ENCODE measurements at places on chromosomes 5 and 9.

DNA sequence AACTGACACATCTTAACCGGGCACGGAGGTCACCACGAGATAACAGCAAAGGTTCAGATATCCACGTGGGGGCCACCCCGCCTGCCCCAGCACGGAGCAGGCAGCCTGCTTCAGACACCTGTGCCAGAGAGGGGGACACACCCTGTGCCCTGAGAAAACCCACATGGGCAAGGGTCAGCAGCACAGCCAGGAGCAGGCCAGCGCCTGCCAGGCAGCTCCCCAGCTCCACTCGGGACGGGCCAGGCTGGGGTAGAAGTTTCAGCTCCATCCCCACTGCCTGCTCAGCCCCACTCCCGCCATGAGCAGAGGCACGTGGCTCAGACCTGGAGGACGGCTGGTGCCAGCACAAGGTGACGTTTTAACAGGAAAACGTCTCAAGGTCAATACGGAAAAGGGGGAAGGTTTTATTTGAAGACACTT, 22.2 kb downstream of the SLC12A7 start:
- no peak for DNase-seq

DNA sequence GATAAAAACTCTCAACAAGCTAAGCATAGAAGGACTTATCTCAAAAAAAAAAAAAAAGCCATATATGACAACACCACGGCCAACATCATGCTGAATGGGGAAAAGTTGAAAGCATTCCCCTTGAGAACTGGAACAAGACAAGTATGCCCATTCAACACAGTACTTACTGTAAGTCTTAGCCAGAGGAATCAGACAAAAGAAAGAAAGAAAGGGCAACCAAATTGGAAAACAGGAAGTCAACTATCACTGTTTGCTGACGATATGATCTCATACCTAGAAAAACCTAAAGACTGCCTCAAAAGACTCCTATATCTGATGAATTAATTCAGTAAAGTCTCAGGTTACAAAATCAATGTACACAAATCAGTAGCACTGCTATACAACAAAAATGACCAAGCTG, 24.6 kb upstream of the PTGER4 start:
- no peak for DNase-seq

DNA sequence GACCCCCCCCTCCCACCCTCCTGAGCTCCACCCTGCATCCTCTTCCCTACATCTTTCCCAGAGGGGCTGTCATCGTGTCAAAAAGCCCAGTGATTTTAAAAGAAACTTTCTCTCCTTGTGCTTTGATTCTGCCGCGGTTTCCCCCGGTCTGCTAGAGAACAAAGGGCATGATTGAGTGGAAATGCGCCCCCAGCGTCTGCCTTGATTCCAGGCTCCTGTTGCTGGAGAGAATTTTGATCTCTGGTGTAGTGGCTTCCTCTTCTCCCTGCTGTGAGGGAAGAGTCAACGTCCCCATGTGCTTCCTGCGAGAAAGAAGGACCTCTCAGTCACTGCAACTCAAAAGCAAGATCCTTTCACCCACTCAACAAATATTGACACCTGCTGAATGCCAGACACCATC, 61.9 kb upstream of the RAPGEF1 start:
- DNase-seq, result no peak

DNA sequence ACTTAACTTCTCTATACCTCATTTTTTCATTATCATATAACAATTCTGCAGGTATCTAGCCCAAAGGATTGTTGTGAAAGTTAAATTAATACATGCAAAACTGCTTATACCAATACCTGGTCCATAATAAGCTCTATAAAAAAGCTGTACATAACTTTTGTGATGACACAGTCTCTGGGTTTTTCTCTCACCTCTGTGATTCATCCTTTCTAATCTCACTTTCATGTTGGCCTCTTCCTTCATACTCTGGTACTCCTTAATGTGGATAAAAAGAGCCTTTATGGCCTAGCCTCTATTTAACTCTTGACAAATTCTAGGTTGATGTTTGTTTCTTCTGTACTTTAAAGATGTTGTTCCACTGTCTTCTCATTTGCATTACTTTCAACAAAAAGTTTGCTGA, 162.9 kb upstream of the ACOT12 start:
- DNase-seq, result no peak

DNA sequence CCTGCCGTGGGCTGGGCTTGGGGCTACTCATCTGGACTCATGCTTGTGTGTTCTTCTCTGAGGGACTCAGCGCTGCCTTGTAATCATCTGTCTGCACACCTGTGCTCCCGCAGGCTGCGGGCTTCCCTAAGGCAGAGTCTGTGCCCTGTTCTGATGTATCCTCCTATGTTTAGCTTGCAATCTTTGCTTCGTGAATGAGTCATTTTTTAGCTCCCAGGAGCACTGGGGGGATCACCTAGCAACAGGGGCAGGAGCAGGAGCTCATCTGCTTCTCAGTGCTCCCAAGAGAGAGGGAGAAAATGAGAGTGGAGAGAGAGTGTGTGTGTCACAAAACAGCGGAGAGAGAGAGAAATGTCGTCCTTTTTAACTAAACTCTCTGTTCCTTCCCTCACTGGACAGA, 202.4 kb upstream of the ZNF618 start:
- DNase-seq, result peak; percentile 77

GRCh38 chr5:178153530-178154340, at the start of gene NHP2:
TSS of gene NHP2 (minus strand) at chr5:178153885. CDS start at chr5:178153817, 68 bp downstream.
- peak; percentile 98 for DNase-seq

GRCh38 chr5:167699432-167699831, 592.0 kb upstream of the WWC1 start:
- peak; percentile 100 for DNase-seq

DNA sequence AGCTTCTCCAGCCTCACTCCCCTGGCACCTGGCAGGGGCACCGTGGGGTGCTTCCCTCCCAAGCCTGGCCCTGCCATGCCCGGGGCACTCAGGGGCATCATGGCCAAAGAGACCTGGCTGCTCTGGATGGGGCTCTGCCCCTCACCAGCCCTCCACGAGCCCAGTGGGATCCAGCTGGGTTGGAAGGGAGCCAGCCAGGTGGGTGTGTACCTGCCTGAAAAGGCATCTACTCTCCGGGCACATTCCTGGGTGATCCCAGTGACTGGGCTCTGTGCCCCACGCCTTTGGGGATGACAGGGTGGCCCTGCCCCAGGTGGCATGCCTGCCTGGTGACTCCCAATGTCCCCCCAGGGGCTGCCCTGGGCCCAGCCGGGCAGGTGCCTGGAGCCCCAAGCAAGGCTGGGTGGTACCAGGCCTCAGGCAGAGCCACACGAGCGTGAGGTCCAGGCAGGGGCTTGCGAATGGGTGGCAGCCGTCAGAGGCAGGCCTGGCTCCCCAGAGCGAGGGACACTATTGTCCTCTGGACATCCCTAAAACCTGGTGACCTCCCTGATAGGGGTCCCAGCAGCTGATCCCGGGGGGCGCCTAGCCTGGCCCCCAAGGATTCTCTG, 777 bp downstream of the GPSM1 start:
- no peak for DNase-seq

- DNase-seq, result peak; percentile 79
Observed at GRCh38 chr9:131020388-131020787, 11.4 kb downstream of the LAMC3 start.

DNA sequence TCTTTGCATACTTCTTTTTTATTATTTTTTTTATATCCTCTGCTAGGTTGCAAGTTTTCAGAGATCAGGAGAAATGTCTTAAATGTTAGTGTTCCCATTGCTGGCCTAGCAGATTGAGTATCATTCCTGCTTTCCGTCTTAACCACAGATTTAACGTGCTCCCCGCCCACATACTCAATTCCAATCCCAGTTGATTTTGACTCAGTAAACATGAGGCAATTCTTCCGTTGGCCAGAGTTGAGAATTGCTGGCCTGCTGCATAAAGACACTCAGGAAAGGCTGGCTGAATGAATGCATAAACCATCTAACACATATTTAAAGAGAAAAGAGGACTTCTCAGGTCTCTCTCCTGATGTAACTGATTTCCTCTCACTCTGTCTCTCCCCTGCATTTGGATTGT, 46.8 kb upstream of the PLPP6 start:
- peak; percentile 40 for DNase-seq

DNA sequence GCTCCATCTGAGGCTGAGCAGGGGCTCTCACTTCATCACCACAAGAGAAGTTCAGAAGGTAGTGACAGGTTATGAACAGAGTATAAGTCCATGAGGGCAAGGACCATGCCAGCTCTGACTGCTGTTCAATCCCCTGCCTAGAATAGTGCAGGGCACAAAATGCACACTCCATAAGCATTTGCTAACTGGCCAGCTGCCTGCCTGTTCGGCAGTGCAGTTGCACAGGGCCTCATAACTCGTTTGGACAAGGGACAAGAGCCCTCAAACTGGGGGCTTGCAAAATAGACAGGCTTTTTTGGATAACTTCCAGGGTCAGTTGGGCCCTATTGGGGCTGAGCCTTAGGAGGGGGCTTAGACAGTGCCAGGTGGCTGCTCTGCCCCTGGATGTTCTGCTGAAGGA, 21.1 kb downstream of the SPARC start:
- DNase-seq, result no peak

DNA sequence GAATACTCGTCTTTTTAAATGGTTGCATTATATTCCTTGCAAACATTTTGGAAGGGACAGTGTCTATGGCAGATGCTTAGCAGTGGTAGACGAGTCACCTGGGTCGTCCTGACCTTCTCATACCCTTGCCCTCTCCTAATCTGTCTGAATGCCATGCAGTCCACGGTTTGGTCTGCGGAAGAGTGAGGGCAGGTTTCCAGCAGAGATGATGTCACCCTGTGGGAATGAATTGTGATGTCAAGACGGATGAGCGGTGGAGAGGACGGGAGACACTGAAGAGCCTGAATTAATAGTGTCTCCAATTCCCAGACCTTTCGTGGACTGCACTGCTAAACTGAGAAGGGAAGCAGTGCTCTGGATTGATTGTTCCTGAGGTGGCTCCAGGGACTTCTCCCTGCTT, 329.0 kb upstream of the PANK3 start:
- peak; percentile 74 for DNase-seq

DNA sequence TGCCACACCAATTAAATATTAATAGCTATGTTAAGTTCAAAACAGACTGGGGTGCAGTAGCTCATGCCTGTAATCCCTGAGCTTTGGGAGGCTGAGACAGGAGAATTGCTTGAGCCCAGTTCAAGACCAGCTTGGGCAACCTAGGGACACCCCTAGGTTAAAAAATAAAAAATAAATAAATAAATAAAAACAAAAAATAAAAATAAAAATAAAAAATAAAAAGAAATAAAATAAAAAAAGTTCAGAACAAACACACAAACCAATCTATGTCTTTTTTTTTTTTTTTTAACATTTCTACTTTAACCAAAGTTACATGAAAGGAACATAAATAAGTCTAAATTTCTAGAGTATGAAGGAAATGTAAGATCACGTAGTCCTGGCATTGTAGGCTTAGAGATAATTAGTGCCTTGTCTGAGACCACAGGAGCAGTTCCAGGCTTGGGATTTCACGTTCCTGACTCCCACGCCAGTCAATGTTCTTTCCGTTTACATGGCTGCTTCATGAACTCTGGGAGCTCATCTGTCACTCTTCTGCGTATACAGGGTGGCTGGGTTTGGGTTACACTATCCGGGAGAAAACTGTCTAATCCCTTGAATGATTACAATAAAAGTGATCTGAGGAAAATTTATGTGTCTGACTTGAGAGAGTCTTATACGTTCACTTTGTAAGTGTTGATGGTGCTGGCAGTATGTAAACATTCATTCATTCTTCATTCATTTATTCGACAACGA, 85.2 kb downstream of the KIAA1958 start:
- no peak for DNase-seq

DNA sequence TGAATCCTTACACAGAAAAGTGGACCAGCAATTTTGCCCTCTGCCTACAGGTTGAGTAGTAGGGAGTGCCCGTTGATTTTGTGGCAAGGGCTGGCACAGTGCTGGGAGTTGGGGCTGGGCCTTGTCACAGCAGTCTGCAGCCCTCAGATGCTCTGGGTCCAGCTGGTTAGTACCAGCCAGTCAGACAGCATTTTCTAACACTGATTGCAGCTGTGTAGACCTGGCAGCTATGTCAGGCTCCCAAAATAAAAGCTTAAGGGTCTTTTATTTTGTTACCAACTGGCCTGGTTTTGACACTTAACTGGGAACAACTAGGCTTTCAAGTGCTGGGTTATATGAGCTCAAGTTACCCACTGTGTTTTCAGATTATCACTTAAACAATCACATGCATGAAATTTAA, 57.7 kb downstream of the MAT2B start:
- DNase-seq, result no peak

GRCh38 chr5:94870511-94871183, 252.2 kb downstream of the SLF1 start:
- DNase-seq, result no peak

GRCh38 chr5:141944076-141944475, 13.9 kb downstream of the PCDH12 start:
- DNase-seq, result no peak

DNA sequence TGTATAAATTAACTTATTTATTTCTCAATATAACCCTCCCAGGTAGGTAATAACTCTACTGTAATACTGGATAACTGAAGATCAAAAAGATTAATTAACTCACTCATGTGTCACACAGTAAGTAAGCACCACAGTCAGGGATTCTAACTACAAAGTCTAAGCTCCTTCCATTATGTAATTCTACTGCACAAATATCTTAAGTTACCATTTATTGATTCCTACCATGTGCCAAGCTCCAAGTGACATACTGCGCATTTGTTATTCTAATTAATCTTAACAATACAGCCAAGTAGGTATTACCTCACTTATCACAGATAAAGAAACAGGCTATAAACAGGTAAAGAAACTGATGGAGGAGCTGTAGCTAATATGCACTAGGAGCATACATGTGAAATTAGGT, 58.3 kb downstream of the RANBP6 start:
- no peak for DNase-seq

DNA sequence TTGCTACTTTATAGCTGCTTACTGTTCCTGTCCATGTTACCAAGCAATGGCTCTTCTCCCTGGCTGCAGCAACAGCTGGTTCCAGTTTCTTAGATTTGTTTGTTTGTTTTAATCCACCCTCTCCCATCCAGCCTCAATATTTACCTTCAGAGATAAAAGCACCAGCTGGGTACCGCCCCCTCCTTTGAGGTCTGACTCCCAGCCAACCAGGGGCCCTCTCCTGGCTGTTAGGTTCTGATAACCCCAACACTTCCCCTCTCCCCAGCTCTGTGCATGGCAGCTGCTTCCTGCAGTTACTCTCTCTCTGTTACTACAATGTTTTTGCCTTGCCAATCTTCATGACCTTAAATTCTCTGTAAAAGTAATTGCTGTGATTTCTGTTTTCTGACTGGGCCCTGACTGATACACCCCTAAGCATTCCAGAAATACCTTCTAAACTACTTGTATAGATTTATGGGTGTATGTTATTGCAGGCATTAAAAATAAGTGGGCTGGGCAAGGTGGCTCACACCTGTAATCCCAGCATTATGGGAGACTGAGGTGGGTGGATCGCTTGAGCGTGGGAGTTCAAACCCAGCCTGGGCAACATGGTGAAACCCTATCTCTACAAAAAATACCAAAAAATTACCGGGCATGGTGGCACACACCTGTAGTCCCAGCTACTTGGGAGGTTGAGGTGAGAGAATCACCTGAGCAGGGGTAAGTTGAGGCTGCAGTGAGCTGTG, 2.6 kb upstream of the GCNT1 start:
- DNase-seq, result peak; percentile 26

DNA sequence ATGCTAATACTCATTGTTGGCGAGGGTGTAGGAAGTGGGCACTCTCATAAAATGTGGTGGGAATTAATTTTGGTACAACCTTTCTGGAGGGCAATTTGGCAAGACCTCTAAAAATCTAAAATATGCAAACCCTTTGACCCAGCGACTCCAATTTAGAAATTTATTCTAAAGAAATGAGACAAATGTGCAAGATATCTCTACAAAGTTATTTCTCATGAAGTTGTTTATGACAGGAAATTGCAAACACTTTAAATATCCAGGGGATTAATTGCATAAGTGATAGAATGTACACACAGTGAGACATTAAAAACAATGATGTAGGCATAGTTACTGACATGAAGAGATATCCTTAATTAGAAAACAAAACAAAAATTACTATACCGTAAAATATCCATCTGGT, 246.3 kb upstream of the MAP3K1 start:
- DNase-seq, result no peak
